NCI-H748 treated with DMSO at 0.1 percent for 48 hours (cell line): ENCODE measurements at places on chromosomes 5 and 9.

- no peak for DNase-seq
Observed at GRCh38 chr9:108863891-108864290, 1.8 kb downstream of the ACTL7A start.

- no peak for DNase-seq
Observed at GRCh38 chr5:14343376-14343775, 200.2 kb downstream of the TRIO start.

- no peak for DNase-seq
Observed at GRCh38 chr5:151707567-151707966, 20.9 kb upstream of the SPARC start.

DNA sequence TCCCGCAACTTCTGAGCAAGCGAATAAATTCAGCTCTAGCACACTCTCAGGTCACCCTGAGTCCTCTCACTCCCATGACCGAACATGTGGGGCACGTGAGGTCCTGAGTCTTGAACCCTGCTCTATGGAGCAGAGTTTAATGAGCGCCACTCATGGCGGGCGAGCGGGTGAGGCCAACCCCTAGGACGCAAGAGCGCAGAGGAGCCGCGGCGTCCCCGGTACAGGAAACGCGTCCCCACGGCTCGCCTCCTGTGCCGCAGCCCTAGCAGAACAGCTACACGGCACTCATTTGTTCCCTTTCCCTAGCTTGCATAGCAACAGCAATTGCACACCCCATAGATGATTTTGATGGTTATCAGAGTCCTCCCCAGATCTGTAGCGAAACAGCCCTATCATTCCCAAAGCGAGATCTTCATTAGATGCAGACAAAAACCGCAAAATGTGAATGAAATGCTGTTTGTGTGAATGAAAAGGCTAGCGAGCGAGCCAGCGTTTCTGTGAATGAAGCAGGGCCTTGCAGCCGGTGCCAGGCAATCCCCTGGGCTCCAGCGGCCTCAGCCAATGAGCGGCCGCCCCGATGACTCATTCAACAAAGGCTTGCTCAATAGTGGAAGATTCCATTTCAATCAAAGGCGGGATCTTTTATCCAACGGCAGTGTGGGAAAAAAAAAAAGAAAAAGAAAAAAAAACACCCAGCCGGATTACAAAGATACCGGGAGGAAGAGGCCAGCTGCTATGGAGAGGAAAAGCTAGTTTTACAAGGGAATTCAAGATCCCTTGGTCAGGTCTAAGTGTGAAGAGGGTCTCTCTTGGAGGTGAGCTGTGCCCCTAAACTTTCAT, 1.5 kb upstream of the SHC3 start:
- DNase-seq, result peak; percentile 88

- DNase-seq, result peak; percentile 63
Observed at GRCh38 chr5:95846554-95847260, 24.2 kb upstream of the GLRX start.

- DNase-seq, result no peak
Observed at GRCh38 chr5:73418244-73418691, 30.3 kb downstream of the FOXD1 start.

DNA sequence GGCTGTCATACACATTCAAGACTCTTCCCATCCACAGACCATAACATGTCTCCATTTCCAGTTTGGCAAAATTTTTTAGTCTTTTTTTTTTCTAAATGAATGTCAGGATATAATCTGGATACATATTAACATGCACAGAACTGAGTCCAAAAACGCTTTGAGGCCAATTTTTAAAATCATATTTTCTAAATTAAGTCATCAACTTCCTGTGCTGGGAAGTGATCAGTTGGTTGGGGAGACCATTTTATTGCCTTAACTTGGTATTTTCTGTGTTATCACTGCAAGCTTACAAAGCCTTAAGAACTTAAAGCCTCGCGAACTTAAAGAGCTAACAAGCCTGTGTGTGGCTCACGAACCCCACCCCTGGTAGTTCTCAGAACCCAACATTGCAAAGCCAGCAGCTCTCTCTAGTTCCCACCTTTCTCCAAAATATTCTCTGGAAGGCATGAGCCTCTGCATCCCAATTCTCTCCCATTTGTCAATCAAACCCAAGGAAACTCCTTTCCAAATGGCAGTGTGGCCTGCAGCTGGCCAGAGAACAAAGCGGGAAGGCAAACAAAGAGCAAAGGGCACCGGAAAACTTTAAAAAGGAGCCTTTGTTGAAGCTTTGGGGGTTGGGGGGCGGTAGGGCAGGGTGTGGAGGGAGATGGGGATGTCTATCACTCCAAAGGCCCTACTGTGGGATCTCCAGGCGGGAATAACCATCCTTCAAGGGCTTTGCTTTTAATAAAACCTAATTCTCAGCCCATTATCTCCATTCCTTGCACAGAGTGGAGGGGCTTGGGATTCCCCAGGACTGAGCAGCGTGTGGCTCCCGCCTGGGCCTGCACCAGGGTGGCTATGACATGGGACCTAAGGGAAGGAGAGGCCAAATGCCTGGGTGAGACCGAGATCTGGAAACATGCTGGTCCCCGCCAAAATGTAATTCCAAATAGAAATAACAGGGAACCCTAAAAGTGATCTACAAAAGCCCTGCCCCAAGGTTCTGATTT, 65.0 kb downstream of the ROR2 start:
- no peak for DNase-seq

- peak; percentile 25 for DNase-seq
Observed at GRCh38 chr5:80346055-80346454, 26.3 kb downstream of the SPZ1 start.

DNA sequence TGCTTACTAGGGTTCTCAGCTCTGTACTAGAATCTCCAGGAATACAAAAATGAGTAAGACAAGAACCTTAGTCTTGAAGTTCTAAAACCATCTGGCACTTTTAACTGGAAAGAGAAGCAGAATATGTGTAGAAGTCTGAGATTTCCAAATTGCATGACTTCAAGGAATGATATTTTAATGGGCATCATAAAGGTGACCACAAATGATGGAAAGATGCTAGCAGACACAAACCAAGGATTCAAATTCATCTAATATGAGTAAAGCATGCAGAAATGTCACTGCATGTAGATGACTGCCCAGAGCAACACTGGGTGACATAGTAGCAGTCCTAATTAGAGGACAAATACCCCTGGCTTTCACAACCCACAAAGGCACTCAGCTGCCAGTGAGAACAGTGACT, 117.2 kb downstream of the RPS23 start:
- DNase-seq, result no peak

- peak; percentile 16 for DNase-seq
Observed at GRCh38 chr5:142587354-142587965, 98.4 kb downstream of the FGF1 start.

- DNase-seq, result no peak
Observed at GRCh38 chr9:123773783-123774182, 156.1 kb downstream of the DENND1A start.
